Naive thymus-derived CD4-positive, alpha-beta T cell (primary cell): ENCODE measurements at places on chromosomes 6 and 20. TPM values are rescaled to one million over a fixed set of nuclear protein-coding genes. Genes with fewer than 3 reads are reported as not detected.

The SRMS gene
- not detected for polyA plus RNA-seq

DNA sequence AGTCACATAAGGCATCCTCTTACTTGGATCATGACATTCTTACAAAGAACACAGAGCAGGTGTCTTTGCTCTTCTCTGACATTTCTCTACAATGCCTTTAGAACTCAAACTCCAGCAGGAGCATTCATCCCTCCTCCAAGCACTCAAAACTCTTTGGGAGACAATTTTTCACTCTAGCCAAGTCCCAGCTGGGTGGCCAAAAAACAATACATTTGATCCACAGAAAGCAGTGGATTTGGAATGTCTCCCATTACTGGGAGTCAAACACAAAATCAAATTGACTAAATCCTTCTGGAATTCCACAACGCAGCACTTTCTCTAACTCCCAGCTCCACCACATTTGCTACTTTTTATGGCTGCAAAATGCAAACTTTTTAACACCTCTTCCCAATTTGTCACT, 108.6 kb upstream of the VGLL2 start:
- DNase-seq: no peak

GRCh38 chr20:46575937-46576461, 25.5 kb upstream of the OCSTAMP start:
- no peak for DNase-seq

DNA sequence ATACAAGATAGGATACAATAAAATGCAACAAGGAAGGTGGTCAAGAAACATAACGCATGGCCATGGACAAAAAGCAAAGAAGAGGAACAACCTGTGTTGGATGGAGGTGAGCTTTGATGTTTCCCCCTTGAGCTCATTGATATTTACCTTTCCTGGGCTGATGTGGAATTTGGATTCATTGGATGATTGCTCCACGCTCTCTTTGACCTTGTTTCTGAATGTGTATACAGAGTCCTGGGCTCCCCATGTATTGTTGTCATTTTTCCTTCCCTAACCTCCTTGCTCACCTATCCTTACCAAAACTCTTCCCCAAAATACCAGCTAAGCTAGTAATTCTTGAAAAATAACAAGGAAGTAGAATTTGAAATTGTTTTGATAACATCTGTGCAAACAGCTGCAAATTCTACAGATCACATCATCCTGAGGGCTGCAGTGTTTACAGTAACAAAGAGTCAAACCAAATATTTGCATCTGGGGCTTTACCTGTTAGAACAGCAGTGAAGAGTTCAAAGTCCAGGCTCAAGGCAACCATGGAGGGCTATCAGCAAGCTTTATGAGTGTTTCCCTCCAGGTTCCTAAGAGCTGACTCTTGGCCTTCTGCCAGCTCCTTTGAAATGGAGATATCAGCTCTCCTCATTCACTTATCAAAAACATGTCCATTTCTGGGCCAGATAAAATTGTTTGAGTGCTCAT, 214.3 kb upstream of the MARCKS start:
- DNase-seq: no peak

- DNase-seq: no peak
Measured at GRCh38 chr6:43984442-43985321, 142.6 kb downstream of the MRPL14 start.
